Liver (tissue), 10 donors: ENCODE measurements at places on chromosomes 4 and X. TPM values are rescaled to one million over a fixed set of nuclear protein-coding genes. Genes with fewer than 3 reads are reported as not detected.

Gene SRD5A3
- total RNA-seq: 7.8 TPM

Gene SERTM2
- total RNA-seq: 0.09 TPM

Gene DIPK2B
- total RNA-seq: 0.61 TPM

Gene DDX53
- not detected for total RNA-seq

Gene MAGED2
- 26.3 TPM for total RNA-seq

Gene HPSE
- total RNA-seq: 1.0 TPM

Gene SPACA5
- not detected for total RNA-seq

Gene NOP14
- 10.5 TPM for total RNA-seq

Gene NAP1L2
- not detected for total RNA-seq

Gene H2AZ1
- total RNA-seq: 28.5 TPM

Gene SFRP2
- total RNA-seq: not detected

Gene CLOCK
- 7.0 TPM for total RNA-seq

Gene PDZD11
- 13.3 TPM for total RNA-seq

Gene LDB2
- 31.9 TPM for total RNA-seq

Gene GBA3
- 10.6 TPM for total RNA-seq

Gene NCAPG
- total RNA-seq: 0.08 TPM
